DMS 273 treated with DMSO at 0.1 percent for 48 hours (cell line): ENCODE measurements at places on chromosomes 4 and X.
A peak's percentile ranks its signal among the peaks of the same experiment; 100 is the strongest.

- no peak for DNase-seq
These were observed 771 bp downstream of the NAP1L2 start for GRCh38 chrX:73213734-73214425.

GRCh38 chr4:56424697-56425514 is 10.5 kb downstream of the PPAT start:
- DNase-seq: peak; percentile 0

- DNase-seq: no peak
These were observed 86.4 kb upstream of the FAM9C start for GRCh38 chrX:13130816-13131215.

GRCh38 chrX:9349572-9350494 is 115.0 kb upstream of the TBL1X start:
- no peak for DNase-seq

GRCh38 chr4:121876070-121876469 is 5.8 kb upstream of the BBS7 start:
- DNase-seq: no peak

- DNase-seq: no peak
These were observed 24.8 kb upstream of the CYBB start for GRCh38 chrX:37755025-37755424.

DNA sequence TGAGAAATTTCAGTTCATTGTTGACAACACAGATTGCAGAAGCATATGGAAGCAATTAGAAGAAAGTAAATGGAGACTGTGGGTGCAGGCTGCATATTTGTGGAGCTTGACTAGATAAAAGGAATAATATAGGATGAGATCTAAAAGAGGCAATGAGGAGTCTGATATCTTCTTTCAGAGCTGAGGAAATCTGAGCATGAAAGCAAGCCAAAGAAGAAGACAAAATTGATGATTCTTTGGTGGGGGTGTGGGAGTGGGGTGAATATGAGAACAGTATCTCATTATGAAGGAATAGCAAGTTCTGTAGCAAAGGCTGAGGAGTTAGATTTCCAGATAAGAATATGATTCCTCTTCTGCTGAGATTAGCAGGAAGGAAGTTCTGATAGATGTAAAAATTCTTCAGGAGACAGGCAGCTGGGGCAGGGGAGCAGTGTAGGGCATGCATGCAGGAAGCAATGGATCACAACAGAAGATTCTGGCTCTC is 6.1 kb upstream of the PDHA2 start:
- no peak for DNase-seq

DNA sequence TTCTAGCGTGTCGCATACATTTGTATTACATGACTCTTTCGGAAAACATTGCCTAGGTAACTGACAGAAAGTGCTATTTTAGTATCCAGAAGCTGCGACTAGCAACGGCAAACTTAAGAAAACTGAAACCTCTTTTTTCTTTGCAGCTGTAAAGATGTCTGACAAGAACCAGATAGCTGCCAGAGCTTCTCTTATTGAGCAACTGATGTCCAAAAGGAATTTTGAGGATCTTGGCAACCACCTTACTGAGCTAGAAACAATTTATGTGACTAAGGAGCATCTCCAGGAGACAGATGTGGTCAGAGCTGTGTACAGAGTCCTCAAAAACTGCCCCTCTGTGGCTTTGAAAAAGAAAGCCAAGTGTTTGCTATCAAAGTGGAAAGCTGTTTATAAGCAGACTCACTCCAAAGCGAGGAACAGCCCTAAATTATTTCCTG is 9.4 kb downstream of the TCEANC start:
- DNase-seq: no peak

GRCh38 chr4:151117371-151117962 is 18.0 kb downstream of the RPS3A start:
- DNase-seq: peak; percentile 8
